ENCODE measurements at places on chromosomes 7 and 10.

DNA sequence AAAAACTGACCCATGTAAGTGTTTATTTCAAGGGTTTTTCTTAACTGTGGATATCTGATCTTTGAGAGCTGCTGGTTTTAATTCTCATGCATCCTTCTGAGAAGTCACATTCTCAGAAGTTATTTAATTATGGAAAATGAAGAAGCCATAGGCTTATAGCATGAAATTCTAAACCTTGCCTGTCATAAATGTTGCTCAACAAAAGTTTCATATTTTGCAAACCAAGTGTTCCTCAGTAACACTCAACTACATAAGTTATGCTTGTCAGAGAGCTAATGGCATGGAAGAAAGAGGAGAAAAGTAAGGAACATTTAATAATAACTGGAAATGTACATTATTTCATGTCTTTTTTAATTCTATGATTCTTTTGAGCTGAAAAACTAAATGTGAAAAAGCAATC lies 78.6 kb upstream of the MPP7 start:
- no peak for DNase-seq

GRCh38 chr10:100192350-100192749 lies 6.5 kb upstream of the ERLIN1 start:
- no peak for DNase-seq

GRCh38 chr10:116992183-116992582 lies 12.8 kb downstream of the SHTN1 start:
- DNase-seq = no peak

- DNase-seq = no peak
Observed at GRCh38 chr7:134948246-134948645, 38.1 kb upstream of the AGBL3 start.

- DNase-seq = no peak
Observed at GRCh38 chr7:111190804-111191203, 99.9 kb downstream of the LRRN3 start.

- no peak for DNase-seq
Observed at GRCh38 chr10:3886641-3887251, 101.7 kb upstream of the KLF6 start.

DNA sequence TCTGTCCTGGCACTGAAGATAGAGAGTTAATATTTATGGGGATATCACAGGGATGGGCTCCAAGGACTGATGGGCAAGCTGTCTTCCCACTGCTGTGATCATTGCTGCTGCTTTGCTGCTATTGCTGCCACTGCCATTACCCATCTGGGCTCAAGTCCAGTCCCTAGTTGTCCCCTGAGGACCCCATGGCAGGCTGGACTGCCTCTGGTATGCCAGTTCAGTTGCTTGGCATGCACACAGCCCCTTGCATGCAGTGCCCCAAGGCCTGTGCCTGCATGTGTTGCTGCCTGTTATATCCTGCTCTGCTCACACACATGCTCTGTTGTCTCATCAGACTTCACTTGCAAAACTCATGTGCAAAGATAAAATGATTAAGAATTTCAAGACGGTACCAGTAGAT lies 109.5 kb downstream of the ADRA2A start:
- no peak for DNase-seq
